Activated CD4-positive, alpha-beta T cell treated with anti-CD3 and anti-CD28 coated beads, Interleukin-2, amount 50 U/mL, for 16 hours (primary cell): ENCODE measurements at places on chromosomes 4 and X.

- no peak for DNase-seq
These were observed 10.6 kb downstream of the SULT1B1 start for GRCh38 chr4:69749771-69750170.

- DNase-seq, result no peak
These were observed 279.5 kb upstream of the TAPT1 start for GRCh38 chr4:16505726-16506125.

DNA sequence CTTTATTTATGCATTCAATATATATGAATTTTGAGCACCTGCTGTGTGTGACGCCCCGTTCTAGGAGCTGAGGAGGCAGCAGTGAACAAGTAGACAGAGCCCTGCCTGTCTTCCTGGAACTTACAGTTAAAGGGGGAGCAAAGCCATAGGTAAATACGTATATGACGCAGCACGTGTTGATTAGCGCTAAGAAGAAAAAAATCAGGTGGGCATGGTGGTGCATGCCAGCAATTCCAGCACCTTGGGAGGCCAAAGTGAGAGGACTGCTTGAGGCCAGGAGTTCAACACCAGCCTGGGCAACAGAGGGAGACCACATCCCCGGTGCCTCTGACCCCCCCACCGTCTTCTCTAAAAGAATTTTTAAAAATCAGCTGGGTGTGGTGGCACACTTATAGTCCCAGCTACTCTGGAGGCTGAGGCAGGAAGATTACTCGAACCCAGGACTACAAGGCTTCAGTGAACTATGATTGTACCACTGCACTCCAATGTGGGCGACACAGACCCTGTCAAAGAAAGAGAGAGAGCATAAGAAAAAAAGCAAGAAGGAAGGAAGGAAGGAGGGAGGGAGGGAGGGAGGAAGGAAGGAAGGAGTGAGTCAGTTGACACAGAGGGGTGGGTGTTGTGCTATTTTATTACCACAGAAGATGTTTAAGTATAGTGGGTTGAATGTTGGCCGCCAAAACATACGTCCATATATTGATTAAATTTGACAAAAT is 5.4 kb upstream of the KIAA0232 start:
- DNase-seq, result no peak

DNA sequence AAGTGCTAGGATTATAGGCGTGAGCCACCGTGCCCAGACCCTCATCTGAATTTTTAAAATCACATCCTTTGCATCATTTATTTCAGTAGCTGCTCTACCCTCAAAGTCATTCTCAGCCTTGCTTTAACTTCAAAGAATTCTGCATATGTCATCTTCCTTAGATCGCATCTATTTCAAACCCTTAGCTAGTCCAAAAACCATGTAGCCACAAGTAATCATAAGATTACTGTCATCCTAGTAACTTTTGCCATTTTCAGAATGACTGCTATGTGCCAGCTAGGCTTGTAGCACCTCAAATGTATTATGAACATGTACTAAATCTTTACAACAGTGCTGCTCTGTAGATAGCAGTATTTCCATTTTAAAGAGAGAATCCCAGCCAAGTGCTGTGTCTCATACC is 45.5 kb upstream of the KLF3 start:
- peak; percentile 89 for DNase-seq

DNA sequence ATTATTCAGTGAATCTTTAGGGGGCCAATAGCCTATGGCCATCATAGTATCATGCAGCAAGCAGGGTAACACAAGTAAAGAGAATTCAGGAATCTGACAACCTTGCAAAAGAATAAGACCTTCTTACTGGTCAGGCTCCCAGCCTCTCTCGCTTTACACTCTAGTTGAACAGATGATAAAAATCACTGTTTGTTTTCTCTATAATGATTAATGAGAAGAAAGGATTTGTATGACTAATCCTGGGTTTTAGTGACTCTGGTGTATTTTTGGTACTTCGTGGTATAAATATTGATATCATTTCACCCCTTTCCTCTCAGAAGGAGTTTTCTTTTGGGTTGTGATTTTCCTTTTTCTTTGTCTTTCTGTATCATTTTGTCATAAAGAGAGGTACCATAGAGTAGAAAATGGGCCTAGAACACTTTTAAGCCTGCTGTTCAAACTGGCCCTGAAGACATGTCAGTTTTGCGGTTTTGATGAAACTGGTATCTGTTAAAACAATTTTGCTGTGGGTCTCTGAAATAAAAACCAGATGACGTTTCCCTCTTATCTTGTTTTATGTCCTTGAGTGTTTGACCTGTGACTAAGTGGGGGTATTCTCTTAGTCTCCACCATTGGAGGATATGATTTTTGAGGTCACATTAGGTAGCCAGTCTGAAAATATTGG is 294.9 kb upstream of the TBX22 start:
- no peak for DNase-seq

GRCh38 chr4:8237256-8237989 is 32.1 kb upstream of the HTRA3 start:
- DNase-seq, result no peak

- peak; percentile 94 for DNase-seq
These were observed at the start of gene ATP6AP1 for GRCh38 chrX:154428176-154429171. Gene ATP6AP1, plus strand, starts transcription at chrX:154428677. Its CDS starts 16 bp downstream, at chrX:154428693.
